ENCODE measurements at places on chromosomes 6 and 20. TPM values are rescaled to one million over a fixed set of nuclear protein-coding genes. Genes with fewer than 3 reads are reported as not detected.

Gene TFAP2A
- 0.46 TPM for total RNA-seq

Gene PXDC1
- total RNA-seq = 11.1 TPM

Gene ME1
- total RNA-seq = 12.9 TPM

Gene CRYBG1
- 1.6 TPM for total RNA-seq

Gene C6orf118
- 23.5 TPM for total RNA-seq

Gene LZTS3
- 36.9 TPM for total RNA-seq

Gene LPA
- 7.6 TPM for total RNA-seq

Gene ZNF341
- total RNA-seq = 2.3 TPM

Gene PRIM2
- 18.0 TPM for total RNA-seq

Gene HLA-DRA
- total RNA-seq = 8.5 TPM

Gene VWA7
- 0.69 TPM for total RNA-seq

Gene TFAP2B
- 0.46 TPM for total RNA-seq

Gene SPATA25
- total RNA-seq = 1.6 TPM

Gene PTCRA
- not detected for total RNA-seq

Gene TAF8
- total RNA-seq = 9.2 TPM

Gene RIPPLY2
- total RNA-seq = 7.8 TPM

Gene MCCD1
- not detected for total RNA-seq

Gene TMEM217
- 1.8 TPM for total RNA-seq

Gene PRELID3B
- total RNA-seq = 78.4 TPM

Gene HMGCLL1
- 62.5 TPM for total RNA-seq

Gene ZNF318
- 18.2 TPM for total RNA-seq

Gene SYNDIG1
- total RNA-seq = 18.0 TPM

Gene MRPS10
- 52.1 TPM for total RNA-seq

Gene PLN
- 0.46 TPM for total RNA-seq

Gene CCM2L
- 3.7 TPM for total RNA-seq

Gene TULP4
- total RNA-seq = 990 TPM

Gene HRH3
- total RNA-seq = 2.3 TPM

Gene PHACTR3
- 43.8 TPM for total RNA-seq

Gene BMP6
- total RNA-seq = 5.1 TPM

Gene MAPK14
- total RNA-seq = 39.4 TPM

Gene LTA
- total RNA-seq = not detected

Gene HEY2
- 2.8 TPM for total RNA-seq

Gene SLC4A11
- total RNA-seq = not detected

Gene C6orf52
- 0.92 TPM for total RNA-seq

Gene HTR1B
- 9.2 TPM for total RNA-seq

Gene ADGRB3
- total RNA-seq = 183 TPM

Gene TNFRSF6B
- 1.6 TPM for total RNA-seq

Gene MAP7
- 6.9 TPM for total RNA-seq

Gene R3HDML
- total RNA-seq = not detected

Gene OR5V1
- total RNA-seq = not detected

Gene TSBP1
- not detected for total RNA-seq
